ENCODE measurements at places on chromosomes 7 and 10. TPM values are rescaled to one million over a fixed set of nuclear protein-coding genes. Genes with fewer than 3 reads are reported as not detected.

Gene ACBD7
- not detected for total RNA-seq

DNA sequence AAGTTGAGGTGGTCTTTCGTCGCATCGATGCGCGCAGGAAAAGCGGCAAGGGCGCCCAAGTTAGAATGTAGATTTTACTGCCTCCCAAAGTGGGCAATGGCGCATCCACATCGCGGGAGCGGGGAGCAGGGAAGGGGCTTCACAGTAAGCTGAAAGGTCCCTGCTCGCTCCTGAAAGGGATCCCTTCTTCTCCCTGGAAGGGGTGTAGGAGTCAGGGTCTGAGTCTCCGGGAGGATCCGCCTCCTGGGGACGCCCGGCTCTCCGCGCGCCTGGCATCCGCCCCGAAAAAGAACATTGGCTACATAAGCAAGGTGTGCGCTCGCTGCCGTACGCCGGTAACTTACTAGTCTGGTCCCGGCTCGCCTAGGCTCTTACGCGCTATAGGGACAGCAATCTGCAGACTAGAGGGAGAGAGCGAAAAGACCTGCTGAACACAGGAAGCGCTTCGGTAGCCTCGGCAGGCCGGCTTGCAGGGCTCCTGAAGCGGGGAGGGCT lies 804 bp downstream of the UNC5B start:
- DNase-seq, result peak; percentile 69

- DNase-seq, result peak; percentile 50
These were observed 93.0 kb downstream of the NHLRC2 start for GRCh38 chr10:113947184-113948041.

- peak; percentile 70 for DNase-seq
These were observed 16.1 kb upstream of the IMPDH1 start for GRCh38 chr7:128425850-128426249.

DNA sequence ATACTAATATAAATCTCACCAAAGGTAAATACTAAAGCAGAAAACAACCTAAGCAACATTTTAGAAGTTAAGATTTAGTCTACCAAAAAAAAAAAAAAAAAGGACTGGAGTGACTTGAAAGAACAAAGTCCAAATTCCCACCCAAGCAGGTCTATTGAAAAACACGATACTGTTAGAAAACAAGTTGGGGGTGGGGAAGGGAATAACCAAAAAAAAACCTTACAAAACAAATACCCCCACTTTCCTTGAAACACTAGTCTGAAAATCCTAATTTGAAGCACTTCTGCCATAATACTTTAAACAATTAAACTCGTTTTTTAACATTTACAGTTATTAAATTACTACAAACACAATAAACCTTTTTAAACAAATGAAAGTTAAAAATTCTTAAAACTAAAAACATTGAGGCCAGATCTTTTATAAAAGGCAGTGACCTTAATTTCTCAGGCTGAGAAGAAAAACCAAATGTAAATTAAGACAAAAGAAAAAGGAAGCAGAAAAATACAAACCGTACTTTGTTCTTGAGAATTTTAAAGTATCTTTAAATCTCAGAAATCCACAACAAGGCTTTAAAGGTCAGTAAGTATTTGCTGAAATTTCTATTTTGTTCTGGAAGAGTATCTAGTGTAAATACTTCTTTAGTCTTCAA lies 135.1 kb downstream of the NRBF2 start:
- DNase-seq, result no peak

DNA sequence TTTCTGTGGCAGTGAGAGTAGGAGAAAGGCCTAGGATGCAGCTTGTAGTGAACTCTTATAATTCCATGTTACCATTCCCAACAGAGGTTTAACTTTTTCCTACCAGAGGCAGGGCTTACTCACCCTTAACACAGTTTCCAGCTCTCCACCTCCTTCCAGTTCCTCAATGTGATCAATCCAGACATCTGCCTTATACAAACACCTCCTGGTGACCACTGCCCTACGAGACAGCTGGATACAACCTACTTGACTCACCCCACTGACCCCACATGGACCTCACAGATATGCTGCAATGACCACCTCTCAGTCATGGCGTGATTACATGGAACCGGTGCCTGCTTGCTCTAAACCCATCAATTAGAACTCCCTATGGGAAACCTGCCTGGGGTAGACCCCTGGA lies 326.5 kb downstream of the TNS3 start:
- DNase-seq, result no peak

DNA sequence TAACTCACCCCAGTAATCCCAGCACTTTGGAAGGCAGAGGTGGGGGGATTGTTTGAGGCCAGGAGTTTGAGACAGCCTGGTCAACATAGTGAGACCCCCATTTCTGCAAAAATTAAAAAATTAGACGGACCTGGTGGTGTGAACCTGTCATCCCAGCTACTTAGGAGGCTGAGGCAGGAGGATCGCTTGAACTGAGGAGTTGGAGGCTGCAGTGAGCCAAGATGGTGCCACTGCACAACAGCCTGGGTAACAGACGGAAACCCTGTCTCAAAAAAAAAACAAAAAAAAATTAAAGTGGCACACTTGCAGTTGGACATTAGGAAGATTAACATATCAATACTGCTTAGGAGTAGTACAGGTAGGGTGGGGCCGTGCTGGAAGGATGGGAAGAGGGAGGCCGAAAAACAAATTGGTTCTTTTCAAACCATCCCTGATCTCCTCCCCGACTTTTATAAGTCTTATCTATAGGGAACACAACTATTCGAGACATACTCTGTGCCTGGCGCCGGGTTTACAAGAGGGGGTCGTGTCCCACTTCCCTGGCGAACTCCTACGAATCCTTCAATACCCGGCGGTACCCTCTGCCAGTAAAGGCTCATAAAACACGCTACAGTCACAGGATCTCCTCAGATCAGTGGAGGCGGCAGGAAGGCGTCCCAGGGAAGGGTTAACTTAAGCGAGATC lies 628 bp downstream of the TAF6 start:
- DNase-seq, result no peak

DNA sequence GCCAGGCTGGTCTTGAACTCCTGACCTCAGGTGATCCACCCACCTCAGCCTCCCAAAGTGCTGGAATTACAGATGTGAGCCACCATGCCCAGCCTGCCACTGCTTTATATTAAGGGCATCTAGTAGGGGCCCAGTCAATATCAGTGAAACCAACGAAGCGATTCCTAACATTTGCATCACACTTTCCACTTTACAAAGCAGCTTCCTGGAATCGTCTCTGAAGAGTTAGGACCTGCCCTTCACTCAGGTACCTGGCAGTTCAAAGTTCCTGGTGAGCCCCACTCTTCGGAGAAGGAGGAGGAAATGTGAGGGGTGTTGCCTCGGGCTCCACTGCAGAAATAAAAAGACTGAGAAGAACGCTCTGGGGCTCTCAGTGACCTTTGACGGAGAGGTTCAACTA lies 31.1 kb upstream of the EZH2 start:
- no peak for DNase-seq

All from Right ventricle myocardium superior (tissue), 1 donor.